Hypothalamus (tissue), 51 donors: ENCODE measurements at places on chromosomes 4 and X.
A peak's percentile ranks its signal among the peaks of the same experiment; 100 is the strongest.

DNA sequence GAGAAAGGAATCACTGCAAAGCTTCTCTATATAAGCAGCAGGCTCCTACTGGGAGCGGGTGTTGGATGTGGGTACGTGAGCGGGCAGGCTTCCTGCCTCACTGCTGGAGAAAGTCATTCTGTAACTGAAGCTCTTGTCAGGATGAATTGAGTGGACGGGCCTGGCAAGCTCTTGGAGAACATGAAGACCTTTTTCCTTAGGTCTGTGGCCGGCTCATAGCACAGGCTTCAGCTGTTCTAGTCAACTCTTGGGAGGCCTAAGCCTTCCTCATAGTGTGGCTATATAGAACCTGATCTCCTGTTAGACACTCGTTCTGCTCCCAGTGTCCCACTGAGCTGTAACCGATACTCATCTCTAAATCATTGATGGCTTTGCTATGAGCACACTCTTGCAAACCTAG lies 108.2 kb upstream of the GPC4 start:
- DNase-seq = no peak

DNA sequence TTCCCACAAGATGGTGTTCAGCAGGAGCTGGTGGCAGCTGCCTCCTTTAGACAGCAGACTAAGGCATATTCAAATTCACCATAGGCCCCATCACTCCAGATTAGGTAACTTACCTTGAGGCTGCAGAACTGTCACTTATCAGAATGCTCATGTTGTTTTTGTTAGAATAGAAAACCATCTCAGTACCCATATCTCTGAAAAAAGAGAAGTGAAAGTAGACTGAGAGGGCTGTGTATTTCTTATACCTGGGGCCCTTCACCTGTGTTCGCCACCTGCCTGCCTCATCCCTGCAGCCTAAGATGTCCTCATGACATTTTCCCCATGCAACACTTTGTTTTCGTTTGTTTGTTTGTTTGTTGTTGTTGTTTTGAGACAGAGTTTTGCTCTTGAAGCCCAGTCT lies 32.9 kb upstream of the SPRY1 start:
- no peak for DNase-seq

DNA sequence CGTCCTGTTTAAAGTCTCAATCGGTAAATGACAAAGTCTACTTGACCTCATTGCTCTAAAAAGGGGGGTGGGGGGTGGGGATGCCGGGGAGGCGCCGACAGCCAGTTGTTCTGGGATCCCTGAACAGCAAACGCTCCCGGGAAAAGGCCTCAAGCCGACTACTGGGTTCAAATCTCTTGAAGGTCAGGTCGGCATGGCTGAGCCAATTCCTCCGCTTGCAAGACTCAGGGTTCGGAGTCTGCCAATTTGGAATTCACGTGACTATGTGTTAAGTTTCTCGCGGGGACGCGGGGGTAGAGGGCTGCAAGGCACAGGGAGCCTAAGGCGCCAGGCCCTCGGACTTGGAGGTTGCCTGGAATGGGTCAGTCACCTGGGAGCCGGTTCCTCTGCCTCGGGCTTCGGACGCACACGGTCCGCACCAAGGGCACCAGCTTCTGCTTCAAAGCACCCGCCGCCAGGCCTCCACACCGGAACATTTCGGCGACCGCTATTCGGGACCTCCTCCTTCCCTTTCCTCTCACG lies 399 bp downstream of the AIFM1 start:
- no peak for DNase-seq

DNA sequence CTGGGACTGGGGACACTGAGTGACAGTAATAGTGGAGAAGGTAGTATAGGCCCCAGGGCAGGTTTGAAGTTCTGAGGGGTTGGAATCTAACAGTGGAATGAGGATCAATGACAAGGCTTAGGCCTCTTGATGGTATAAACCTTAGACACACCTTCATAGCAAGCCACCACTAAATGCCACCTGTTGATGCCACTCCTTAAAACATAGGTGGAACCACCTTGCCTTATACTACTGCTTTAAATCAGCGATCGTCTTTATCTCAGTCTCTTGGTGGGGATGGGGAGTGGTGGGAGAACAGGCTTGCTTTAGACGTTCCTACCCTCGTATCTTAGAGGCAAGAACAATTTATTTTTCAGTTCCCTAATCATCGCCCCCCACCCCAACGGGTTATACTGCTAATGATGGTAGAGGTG lies 1.2 kb downstream of the RAB33B start:
- no peak for DNase-seq

DNA sequence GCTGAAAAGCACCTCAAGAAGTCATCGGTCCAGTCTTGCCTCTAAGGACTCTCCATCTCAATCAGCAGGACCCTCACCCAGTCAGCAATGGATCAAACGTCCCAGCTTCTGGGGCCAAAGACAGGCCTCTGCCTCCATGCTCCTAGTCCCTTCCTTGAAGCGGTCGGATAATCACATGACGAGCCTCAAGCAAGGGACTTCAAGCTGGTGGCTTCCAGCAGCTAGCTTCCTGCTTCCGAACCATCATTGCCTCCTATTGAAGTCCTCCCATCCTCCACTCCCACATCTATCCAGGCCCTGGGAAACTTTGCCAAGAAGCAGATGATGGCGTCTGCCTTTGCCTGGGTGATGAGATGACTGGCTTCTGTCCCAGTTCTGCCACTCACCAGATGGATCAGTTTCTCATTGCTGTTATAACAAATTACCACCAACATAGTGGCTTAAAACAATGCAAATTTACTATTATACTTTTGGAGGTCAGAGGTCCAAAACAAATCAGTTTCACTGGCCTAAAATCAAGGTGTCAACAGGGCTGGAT lies 135.2 kb upstream of the MAMLD1 start:
- DNase-seq = no peak

DNA sequence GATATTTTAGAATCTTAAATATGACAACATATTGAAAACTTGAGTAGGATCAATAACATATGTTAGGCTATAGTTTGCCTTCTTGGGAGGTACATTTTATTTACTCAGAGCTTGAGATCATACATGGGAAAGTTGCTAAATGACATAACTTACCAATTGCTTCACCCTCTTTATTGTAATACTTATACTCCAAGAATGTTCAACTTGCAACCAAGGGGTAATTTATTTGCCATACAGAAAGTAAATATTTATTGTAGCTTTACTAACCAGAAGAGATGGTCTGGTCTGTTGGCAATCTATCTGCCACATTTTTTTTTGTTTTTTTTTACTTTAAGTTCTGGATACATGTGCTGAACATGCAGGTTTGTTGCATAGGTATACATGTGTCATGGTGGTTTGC lies 426.6 kb downstream of the ARHGAP24 start:
- DNase-seq = no peak

GRCh38 chr4:157806184-157806583 lies 366.6 kb downstream of the GASK1B start:
- DNase-seq = no peak

DNA sequence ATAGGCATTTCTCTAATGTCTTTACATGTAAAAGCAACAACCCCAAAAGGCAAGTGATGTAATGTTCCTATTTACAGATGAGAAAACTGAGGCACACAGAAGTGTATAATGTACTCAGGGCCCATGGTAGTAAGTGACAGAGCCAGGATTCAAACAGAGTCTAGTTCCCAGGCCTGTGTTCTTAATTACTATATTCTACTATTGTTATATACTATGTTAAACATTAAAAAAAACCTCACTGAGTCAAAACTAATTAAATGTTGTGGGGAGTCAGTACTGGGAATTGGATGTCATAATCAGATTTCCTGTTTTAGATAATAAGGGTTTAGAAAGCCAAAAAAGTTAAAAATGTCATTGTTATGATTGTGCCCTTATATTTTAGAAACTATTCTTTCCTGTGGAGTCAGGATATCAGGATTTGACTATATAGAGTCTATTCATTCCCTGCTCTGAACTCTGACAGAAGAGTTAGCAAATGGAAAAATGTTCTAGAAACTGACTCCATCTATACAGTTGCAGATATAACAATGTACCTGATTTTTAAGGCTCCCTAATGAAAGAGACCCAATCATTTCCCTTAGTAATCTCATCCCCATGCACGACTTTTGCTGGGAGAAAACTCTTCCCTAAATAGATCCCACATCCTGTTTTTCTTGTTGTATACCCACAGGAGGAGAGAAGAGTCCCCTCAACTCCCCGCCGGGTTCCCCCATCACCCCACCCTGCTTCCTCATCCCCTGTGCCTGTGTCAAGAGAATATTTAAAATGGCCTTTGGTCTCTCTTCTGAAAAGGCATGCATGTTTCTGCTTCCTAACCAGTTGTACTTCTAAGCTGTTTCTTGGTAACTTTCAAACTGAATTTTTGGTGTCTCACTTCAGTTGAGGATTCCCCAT lies 69.7 kb downstream of the REELD1 start:
- DNase-seq = no peak

- no peak for DNase-seq
These were observed 121.9 kb downstream of the PALLD start for GRCh38 chr4:168618577-168619265.

- DNase-seq = no peak
These were observed 109.4 kb upstream of the AFAP1 start for GRCh38 chr4:8048856-8049676.

DNA sequence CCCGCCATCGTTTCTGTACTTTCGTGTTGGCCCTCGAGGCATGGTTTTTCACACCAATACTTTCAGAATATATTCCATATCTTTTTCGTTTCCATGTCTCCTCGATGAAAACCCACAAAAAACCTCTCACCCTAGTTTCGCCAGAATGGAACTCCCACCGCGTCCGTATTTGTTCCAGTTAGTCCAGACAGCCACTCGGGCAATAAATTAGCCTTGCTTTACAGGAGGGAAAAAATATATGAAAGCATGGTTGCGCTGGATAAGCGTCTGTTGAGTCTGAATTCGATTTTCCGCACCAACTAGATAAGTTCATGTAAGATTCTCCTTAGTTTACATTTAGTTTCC lies 550 bp upstream of the CHM start:
- DNase-seq = no peak

DNA sequence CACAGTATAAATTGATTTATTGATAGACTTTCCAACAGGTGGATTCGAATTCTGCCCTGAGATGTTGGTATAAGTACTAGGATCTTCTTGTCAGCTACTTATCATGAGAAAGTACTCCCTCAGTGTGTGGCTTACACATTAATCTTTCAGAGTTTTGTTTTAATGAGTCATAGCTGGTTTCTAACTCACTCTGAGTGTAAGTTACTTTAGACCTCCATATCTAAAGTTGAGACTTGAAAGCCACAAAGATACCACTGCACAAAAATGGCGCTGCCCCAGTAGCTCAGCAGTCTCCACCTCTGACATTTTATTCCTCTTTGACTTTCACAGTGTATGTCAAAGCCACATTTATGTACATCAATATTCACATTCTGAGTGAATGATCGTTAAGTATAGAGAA lies 318.5 kb downstream of the ARAP2 start:
- DNase-seq = no peak

- no peak for DNase-seq
These were observed 854.4 kb upstream of the INTU start for GRCh38 chr4:126778348-126778747.

DNA sequence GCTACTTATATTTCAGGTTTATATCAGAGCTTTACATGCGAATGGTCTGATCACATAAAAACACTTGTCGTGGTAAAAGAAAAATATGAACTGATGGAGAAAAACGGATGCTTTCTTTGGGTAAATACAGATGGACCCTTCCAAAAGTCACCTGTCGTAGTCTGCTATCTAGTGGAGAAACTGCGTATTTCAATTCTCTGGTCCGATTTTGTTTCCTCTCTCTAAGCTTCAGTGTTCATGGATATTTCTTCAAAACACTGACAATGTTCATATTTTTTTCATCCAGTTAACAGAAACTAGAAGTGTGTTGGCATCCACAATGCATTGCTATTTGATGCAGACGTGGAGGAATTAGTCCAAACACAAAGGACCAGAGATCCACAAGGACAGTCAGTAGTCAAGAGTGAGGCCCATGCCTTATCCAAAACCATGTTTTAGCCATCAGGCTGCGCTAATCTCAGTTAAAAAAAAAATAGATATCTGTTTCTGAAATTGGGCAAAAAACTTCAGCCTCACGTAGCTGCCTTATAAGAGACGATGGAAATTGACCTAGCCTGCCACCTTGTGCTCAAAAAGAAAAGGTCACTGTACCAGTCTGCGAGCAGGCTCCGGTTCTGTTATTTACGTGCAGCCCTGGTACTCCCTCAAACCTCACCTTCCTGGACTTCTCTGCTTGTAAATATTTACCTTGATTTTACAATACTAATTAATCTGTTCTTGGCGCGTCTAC lies 16.0 kb downstream of the MEPE start:
- DNase-seq = peak; percentile 26

DNA sequence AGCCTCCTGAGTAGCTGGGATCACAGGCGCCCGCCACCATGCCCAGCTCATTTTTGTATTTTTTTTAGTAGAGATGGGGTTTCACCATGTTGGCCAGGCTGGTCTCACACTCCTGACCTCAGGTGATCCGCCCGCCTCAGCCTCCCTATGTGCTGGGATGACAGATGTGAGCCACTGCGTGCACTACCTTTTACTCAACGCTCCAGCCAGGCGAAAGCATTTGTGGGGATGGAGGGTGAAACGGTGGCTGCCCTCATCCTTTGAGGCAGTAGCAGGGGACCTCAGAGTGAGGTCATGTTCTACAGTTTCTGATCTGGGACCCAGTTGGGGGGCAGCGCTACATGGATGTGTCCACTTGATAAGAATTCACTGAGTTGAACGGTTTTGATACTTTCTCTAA lies 65.8 kb upstream of the GPR78 start:
- no peak for DNase-seq

GRCh38 chrX:101290957-101291603 lies at the start of gene TAF7L:
TSS of gene TAF7L (minus strand) at chrX:101291334. CDS start at chrX:101287543, 3,791 bp downstream.
- DNase-seq = no peak

DNA sequence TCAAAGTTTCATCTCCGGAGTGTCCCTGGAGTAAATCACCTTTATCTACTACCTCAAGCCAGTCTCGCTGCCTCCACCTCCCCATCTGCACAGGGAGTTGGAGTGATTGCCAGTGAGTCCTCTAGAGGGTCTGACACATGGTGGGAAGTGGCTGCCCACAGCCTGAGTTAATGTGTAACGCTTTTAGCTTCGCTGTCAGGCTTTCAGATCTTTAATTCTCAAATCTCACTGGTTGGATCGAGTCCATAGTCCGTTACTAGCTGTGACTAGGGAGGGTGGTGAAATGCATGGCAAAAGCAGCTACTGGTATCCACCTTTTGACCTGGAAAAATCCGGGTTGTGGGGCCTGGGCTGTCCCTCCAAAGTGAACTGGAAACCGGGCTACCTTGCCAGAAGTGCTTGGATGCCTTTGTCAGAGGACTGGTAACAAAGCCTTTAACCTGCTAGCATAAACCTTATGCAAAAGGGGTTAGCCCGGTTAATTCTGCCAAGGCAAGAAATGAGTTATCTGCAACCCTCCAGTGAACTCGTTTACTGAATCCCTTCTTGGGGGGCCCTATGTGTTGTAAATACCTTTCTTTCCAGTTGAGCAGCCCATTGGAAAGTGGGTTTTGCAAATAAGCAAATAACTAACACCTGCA lies 5.1 kb upstream of the WDR1 start:
- no peak for DNase-seq
